ENCODE measurements at places on chromosomes 6 and 20.
A peak's percentile ranks its signal among the peaks of the same experiment; 100 is the strongest.

DNA sequence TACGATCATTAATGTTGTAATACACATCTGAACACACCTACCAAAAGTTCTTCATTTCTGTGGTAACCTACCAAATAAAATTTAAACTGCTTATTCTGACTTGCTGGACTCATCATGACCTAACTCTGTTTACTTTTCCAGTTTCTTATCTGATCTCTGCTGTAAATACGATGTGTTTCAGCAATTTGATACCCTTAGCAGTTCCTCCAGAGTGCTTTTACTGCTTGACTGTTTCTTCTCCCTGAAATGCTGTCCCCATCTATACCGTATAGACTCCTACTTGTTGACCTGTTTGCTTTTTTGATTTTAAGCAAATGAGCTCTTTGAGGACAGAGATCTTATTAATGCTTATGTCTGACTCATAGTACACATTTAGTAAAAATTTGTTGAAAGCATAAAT lies 119.5 kb downstream of the SCAF8 start:
- DNase-seq = no peak

GRCh38 chr6:157235600-157236039 lies 87.7 kb downstream of the TMEM242 start:
- peak; percentile 64 for DNase-seq

GRCh38 chr6:169263374-169263773 lies 9.7 kb upstream of the THBS2 start:
- DNase-seq = no peak

DNA sequence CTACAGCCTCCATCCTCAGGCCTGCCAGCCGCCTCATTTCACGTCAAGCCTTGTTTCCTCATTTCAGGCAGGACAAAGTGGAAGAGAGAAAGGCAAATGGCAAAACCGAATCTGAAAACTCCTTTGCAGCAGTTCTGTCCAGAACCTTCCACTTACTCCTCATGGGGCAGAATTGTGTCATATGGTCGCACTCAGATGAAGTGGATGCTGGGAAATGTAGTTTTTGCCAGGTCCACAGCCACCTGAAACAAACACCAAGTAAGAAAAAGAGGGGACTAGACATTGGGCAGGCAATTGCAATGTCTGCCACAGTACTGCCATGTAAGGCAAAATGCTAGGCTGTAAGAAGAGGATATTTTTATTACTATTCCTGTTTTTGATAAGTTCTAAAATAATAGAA lies 44.9 kb downstream of the ISM1 start:
- no peak for DNase-seq

DNA sequence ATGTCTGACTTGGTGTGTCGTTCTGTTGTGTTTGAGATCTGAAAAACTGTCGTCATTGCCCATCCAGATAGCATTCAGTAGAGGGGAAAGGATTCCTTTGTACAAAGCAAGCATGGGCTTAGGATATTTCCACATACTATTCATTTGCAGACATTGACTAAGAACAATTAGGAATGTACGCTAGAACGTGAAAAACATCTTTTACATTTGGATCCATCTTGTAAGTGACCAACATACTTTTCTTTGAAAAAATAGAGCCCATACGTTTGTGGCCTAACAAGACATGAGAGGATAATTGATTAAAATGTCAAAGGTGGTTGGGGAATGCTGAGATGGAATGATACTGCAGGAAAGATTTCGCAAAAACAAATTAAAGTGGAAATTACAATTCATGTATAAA lies 225.8 kb upstream of the QKI start:
- no peak for DNase-seq

GRCh38 chr6:112036088-112036637 lies 17.7 kb upstream of the CCN6 start:
- no peak for DNase-seq

GRCh38 chr20:34985461-34986310 lies 30.0 kb downstream of the MYH7B start:
- DNase-seq = no peak

DNA sequence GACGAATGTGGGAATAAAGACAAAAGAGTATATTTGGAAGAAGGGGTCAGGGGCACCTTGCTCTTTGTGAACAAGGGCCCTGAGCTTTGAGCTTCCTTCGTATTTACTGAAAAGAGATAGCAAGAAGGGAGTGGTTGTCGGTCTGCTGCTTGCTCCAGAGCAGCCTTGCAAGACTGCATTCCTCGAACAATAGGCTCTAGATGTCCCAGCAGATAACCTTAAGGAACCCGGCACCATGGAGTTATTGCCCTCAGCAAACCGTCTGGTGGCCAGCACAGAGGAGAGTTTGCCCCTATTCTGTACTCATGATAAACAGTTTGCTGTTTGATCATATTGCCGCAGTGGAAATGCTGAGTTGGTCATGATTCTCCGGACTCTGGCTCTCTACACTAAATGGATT lies 22.7 kb downstream of the HLA-DRB1 start:
- no peak for DNase-seq

GRCh38 chr6:13453771-13454251 lies 33.6 kb downstream of the GFOD1 start:
- DNase-seq = no peak

- DNase-seq = no peak
Measured at GRCh38 chr6:13431059-13431656, 56.2 kb downstream of the GFOD1 start.

DNA sequence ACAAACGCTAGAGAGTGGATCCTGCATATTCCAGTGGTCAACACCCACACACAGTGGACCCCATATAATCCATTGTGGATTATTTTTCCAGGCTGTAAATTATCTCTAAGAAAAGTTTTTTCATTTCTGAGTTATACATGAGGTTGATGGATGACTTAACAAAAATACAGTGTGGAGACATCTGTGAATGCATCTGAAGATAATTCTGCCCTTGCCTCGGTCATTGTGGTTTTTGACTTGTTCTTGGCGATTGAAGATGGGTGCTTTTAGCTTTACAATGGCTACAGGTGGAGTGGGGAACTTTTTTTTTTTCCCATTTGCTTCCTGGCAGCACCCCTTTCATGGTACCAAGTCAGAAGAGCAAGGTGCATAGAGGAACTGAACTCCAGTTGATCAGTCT lies 242.7 kb downstream of the MYLK4 start:
- DNase-seq = no peak

DNA sequence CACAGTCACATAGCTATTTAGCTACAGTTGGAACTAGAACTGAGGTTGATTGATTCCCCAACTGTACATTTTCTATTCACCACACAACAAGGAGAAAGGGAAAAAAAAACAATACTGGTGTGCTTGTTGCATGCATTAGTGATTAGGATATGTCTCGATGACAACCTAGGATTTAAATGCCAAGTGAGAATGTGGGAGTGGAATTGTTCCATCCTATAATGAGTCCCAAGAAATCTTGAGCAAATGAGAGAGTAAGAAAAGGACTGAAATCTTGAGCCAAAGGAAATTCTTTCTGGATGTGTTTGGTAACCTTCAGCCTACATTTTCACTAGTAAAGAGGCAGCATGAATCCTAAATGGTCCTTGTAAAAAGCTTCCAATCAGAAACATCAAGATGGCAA lies 232.7 kb downstream of the HIVEP2 start:
- DNase-seq = no peak

GRCh38 chr6:66478705-66479104 lies 771.7 kb upstream of the EYS start:
- no peak for DNase-seq

GRCh38 chr6:2081155-2082138 lies 164.0 kb downstream of the GMDS start:
- DNase-seq = no peak

DNA sequence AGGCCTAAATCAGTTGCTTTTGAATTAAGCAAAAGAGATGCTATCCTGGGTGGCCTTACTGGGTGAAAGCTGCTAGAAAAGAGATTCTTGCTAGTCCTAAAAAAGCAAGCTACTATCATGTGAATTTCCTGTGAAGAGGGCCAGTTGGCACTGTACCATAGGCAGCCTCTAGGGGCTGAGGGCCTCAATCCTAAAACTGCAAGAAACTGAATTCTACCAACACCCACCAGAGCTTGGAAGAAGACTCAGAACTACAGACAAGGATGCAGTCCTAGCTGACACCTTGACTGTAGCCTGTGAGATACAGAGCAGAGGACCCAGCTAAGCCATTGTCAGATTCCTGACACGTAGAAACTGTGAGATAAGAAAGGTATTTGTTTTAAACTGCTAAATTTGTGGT lies 24.5 kb downstream of the CLIC5 start:
- DNase-seq = no peak

- DNase-seq = no peak
Measured at GRCh38 chr20:62975251-62975760, 22.8 kb downstream of the SLC17A9 start.

DNA sequence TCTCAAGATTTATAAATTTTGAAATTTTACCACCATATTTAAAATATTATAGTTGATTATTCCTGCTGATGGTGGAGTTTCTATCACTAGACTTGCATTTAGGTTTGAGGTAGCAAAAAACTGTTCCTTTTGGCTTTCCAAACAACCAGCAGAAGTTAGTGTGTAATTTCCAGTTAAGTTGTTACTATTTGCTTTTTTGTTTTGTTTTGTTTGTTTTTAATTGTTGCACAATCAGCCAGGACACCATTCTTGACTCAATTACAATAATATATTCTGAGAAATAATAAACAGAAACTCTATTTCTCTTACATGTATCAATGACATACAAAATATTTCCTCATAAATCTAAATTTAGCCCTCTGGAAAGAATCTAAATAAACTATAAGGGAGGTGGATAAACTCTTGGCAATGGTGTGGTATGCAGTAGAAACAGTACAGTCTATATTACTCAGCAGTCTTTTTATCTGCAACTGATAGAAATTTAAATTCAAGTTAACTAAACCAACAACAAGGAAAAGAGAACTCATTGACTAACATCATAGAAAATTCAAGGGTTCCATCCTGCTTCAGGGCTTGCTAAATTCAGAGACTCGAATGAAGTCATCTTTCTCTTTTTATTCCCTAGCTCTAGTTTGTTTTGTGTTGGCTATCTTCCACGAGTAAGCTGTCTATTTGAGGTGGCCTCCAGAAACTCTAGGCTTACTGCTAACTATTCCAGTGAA lies 19.4 kb upstream of the COL19A1 start:
- no peak for DNase-seq

GRCh38 chr20:22716821-22717351 lies 132.5 kb upstream of the FOXA2 start:
- no peak for DNase-seq

DNA sequence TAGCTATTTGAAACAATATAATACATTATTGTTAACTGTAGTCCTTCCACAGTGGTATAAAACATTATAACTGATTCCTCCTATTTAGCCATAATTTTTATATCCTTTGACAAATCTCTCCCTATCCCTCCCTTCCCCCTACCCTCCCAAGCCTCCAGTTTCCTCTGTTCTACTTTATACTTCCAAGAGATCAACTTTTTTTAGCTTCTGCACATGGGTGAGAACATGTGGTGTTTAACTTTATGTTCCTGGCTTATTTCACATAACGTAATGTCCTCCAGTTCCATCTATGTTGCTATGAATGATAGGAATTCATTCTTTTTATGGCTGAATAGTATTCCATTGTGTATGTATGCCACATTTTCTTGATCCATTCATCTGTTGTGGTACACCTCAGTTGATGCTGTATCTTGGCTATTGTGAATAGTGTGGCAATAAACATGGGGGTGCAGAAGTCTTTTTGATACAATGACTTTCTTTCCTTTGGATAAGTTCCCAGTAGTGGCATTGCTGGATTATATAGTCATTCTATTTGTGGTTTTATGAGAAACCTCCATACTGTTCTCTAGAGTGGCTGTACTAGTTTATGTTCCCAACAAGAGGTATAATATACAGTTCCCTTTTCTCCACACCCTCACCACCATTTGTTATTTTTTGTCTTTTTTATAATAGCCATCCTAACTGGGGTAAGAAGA lies 205.0 kb downstream of the KCNQ5 start:
- DNase-seq = no peak

DNA sequence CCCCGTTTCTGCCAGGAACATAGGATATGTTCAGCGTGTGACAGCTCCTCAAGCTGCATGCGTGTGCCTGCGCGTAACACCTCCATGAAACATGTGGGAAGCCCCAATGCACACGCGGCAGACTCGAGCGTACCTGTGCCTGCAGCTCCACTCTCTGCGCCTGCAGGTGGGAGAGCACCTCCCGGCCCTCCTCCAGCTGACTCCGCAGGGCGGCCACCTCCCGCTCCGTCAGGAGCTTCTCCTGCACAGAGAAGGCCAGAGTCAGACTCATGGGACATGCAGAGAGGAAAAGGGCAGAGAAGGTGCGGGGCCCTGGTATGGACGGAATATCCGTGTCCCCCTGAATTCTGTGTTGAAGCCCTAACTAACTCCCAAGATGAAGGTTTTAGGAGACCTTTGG lies 22.4 kb downstream of the BFSP1 start:
- DNase-seq = no peak

DNA sequence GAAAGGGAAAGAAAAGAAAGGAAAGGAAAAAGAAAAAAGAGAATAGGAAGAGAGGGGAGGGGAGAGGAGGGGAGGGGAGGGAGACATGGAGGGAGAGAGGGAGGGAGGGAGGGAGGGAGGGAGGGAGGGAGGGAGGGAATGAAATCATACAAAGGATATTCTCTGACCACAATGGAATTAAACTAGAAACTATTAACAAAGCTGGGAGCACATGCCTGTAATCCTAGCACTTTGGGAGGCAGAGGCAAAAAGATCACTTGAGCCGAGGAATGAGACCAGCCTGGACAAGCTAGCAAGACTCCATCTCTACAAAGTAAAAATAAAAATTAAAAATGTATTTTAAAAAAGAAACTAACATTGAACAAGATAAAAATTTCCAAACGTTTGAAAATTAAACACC lies 62.8 kb downstream of the ILRUN start:
- DNase-seq = no peak

DNA sequence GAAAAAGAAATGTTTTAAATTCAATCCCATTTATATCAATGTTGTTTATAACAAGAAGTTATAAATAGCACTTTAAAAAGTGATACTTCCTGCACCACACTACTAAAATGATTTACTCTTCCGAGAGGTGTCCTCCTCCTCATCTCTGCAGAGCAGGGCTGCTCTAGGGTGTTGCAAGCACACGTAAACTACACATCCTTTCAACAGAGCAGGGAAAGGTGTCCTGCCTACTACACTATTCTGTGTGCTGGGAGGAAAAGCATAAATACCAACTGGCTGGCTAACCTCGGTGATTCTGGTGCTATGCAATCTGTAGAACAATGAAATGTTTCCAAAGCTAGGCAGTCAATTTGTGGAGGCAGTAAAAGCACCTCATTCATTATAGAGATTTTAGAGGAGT lies 89.5 kb upstream of the MAP7 start:
- no peak for DNase-seq
